ENCODE measurements at places on chromosomes 3 and 15. TPM values are rescaled to one million over a fixed set of nuclear protein-coding genes. Genes with fewer than 3 reads are reported as not detected.

KCNMB2 gene
- total RNA-seq, result 0.17 TPM

STRIT1 gene
- total RNA-seq, result not detected

IRAK2 gene
- 6.6 TPM for total RNA-seq

GOLGA8R gene
- total RNA-seq, result 1.3 TPM

PTH1R gene
- 4.3 TPM for total RNA-seq

- no peak overlapping the region for H3K4me3 ChIP-seq
- DNase-seq, result peak; percentile 90
- H3K36me3 ChIP-seq, result no peaks in the 10 kb centered on the region
- no peak overlapping the region for H3K27ac ChIP-seq
- no peaks in the 10 kb centered on the region for H3K4me1 ChIP-seq
- no peaks in the 10 kb centered on the region for H3K27me3 ChIP-seq
Measured at GRCh38 chr3:154252759-154253638, 71.3 kb downstream of the DHX36 start.

- DNase-seq, result no peak
- H3K36me3 ChIP-seq, result no peaks in the 10 kb centered on the region
- no peaks in the 10 kb centered on the region for H3K4me1 ChIP-seq
Measured at GRCh38 chr3:177944228-177944661, 592.0 kb upstream of the KCNMB2 start.

DNA sequence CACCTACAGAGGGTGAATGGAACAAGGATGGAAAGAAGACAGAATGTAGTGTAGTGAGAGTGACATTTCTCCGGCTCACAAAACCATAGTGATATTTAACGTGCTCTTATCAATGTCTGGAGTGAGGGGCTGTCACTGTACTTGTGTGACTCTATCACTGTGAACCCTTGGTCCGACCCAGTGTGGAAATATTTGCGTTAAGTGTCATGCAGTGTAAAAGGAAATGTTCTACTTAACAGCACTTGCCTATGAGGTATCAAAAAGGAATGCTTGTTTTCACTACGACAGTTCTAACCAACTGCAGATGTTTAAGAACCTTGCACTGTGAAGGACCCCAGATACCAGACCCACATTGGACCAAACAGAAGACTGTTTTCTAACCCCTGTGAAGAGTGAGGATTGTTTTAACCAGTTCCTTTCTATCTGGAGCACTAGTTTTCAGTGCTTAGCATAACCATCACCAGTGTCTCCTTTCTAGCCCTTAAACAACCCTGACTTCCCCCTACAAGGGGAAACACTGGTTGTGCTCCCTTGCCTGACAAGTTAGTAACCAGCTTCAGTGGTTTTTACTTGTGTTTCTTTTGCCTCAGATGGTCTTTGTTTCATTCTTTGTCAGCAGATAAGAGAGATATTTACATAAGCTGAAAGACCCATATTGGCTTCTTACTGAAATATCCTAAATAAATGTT lies 144.7 kb upstream of the ABHD17C start:
- peak; percentile 85 for DNase-seq
- H3K4me3 ChIP-seq, result no peak overlapping the region
- H3K4me1 ChIP-seq, result peaks cover 18% of the 10 kb centered on the region
- no peaks in the 10 kb centered on the region for H3K27me3 ChIP-seq
- peaks cover 2% of the 10 kb centered on the region for H3K36me3 ChIP-seq

DNA sequence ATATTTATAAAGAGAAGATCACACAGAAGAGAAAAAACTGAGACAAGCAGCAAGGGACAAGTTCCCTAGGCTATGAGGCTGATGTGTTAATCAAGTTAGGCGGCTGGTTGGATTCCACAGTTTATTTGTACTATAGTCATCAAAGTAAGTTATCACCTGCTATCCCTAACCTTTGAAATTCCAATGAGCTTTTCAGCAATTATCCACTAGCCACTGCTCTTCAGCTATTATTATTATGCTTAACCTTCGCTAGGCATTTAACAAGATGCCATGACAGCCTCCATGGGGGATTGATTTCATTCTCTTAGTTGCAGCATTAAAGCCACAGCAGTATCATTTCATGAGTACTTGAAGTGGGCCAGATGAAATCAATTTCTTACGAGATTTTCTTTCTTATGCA lies 699.5 kb upstream of the NAALADL2 start:
- H3K4me1 ChIP-seq, result no peaks in the 10 kb centered on the region
- no peaks in the 10 kb centered on the region for H3K36me3 ChIP-seq
- no peak overlapping the region for H3K27ac ChIP-seq
- no peak overlapping the region for H3K4me3 ChIP-seq

DNA sequence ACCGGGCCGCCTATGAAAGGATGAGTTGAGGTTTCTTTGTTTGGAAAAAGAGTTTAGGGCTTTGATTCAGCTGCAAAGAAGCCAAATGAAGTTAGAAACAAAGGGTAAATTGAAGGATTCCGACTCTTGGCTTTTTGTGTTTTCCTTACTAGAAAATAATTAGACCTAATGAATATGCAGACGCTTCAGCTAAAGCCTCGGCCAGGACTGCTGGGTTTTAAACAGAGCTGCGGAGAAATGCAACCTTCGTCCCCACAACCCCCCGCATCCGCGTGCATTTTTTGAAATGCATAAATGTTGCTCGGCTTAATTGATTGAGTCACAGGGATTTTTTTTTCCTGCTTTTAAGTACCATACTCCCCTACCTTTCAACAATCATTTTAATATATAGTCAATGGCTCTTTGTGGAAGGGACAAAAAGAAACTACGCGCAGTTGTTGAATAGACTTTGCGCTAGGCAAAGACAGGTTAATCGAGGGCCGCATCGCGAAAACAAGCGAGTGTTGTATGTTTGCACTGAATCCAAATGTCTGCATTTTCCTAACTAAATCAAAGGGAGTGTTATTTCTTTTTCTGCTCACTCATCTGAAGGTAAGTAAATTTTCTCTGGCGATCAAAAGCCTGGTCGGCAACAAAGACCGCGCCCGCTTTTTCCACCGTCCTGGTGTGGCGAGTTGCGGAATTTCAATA lies 1.3 kb upstream of the ZIC4 start:
- H3K27ac ChIP-seq, result no peak overlapping the region
- no peak for DNase-seq
- H3K4me1 ChIP-seq, result peaks cover 4% of the 10 kb centered on the region
- no peaks in the 10 kb centered on the region for H3K36me3 ChIP-seq
- peaks cover 85% of the 10 kb centered on the region for H3K27me3 ChIP-seq

DNA sequence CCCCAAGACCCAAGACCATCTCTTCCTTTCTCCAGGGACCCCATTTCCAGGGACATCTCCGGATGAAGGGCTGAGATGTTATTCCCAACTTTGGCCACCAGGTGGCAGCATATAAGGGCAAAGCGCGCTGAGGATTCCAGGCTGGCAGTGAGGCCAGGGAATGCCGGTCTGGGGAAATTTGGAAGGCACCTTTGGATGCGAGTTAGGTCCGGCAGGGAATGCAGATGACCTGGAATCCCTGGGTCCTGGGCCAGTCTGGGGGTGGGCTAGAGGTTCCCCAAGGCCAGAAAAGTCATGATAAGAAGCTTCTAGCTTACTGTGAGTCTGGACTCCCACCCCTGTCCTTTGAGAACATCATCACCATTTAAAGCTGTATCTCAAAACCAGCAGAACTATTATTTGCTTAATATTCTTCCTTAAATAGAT lies 1.6 kb upstream of the CHST13 start:
- peak; percentile 21 for DNase-seq
- H3K27me3 ChIP-seq, result peaks cover 20% of the 10 kb centered on the region
- H3K4me1 ChIP-seq, result no peaks in the 10 kb centered on the region
- H3K4me3 ChIP-seq, result no peak overlapping the region

GRCh38 chr3:133136114-133137041 lies 98.2 kb downstream of the TMEM108 start:
- no peak overlapping the region for H3K27ac ChIP-seq
- no peak overlapping the region for H3K4me3 ChIP-seq
- DNase-seq, result peak; percentile 15
- no peaks in the 10 kb centered on the region for H3K27me3 ChIP-seq

DNA sequence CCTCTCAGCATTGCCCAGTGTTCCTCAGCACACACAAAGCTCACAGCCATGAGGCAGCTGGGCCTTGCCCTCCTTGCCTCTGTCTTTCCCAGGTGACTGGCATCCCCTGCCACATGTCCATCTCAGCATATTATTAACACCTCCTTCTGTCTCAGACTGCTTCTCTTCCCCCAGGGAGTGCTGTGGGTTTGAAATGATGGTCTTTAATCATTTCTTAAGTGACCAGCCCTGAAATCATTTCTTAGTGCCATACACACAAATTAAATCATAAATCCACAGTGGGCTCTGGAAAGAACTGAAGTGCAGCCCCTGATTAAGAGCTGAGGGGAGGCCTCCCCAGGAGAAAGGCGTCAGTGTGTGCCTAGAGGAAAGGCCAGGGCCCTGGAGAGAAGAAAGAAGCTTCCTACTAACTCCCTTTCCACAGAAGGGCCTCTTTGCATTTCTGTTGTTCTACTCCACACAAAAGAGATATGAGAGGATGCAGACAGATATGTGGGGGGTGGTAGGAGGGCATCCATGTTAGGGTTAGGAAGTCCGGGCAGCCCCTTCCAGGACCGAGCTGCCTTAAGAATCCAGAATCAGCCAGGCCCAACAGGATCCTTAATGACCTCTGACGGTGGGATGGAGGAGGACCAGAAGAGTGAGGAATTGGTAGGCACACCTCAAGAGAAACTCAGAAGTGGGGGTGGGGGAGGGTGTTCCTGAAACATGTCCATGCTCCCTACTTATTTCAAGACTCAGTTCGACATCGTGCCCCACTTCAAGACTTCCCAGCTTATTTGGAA lies 290.8 kb downstream of the EPHB1 start:
- H3K36me3 ChIP-seq, result no peaks in the 10 kb centered on the region
- no peak overlapping the region for H3K27ac ChIP-seq
- no peaks in the 10 kb centered on the region for H3K4me1 ChIP-seq
- no peak overlapping the region for H3K4me3 ChIP-seq
- H3K27me3 ChIP-seq, result no peaks in the 10 kb centered on the region

GRCh38 chr3:154121701-154122551 lies 736 bp downstream of the ARHGEF26 start:
- H3K27me3 ChIP-seq, result no peaks in the 10 kb centered on the region
- H3K27ac ChIP-seq, result peak overlapping the region; percentile 46
- H3K36me3 ChIP-seq, result no peaks in the 10 kb centered on the region
- DNase-seq, result peak; percentile 39
- H3K4me1 ChIP-seq, result no peaks in the 10 kb centered on the region

- DNase-seq, result peak; percentile 64
- H3K27ac ChIP-seq, result no peak overlapping the region
- H3K27me3 ChIP-seq, result no peaks in the 10 kb centered on the region
- no peaks in the 10 kb centered on the region for H3K4me1 ChIP-seq
Measured at GRCh38 chr3:108477511-108478147, 32.8 kb downstream of the MYH15 start.

- no peak overlapping the region for H3K27ac ChIP-seq
- H3K36me3 ChIP-seq, result no peaks in the 10 kb centered on the region
- DNase-seq, result peak; percentile 70
- peaks cover 7% of the 10 kb centered on the region for H3K4me1 ChIP-seq
Measured at GRCh38 chr3:170049146-170050000, 11.6 kb downstream of the GPR160 start.

DNA sequence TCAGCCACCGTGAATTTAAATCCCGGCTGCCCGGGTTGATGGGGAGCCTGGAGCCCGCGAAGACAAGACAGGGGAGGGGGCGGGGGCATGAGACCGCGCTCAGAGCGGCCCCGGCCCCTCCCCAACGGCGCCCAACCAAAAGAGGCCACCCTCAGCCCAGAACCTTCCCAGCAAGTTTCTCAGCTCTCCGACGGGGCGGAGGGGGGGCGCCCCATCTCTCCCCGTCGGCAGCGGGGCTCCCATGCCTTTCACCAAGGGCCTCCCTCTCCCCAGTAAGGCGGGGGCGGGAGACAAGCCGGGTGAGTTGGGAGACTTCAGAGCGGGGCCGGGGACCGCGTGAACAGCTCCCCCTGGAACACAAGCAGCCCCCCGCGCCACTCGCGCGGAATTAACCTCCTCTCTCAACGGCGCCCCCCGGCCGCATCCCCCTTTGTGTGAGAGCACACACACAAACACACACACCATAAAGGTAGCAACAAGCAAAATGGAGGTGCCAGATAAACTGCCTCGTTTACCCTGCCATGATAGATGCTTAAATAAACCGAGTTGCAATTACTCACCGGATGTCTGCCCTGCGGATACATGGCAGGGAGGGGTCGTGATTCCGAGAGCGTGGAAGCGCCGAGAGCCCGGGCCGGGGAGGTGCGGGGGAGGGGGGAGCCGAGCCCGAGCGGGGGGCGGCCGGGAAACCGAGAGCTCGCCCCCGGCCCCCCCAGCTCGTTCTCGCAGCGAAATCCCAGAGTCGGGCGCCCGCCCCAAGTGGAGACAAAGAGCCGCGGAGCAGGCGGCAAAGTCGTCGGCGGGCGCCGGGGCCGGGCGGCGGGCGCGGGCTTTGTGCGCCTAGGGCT lies 1.3 kb downstream of the TLE3 start:
- H3K27ac ChIP-seq, result peak overlapping the region; percentile 80
- no peaks in the 10 kb centered on the region for H3K36me3 ChIP-seq
- peak; percentile 55 for DNase-seq
- peaks cover 22% of the 10 kb centered on the region for H3K4me1 ChIP-seq
- peak overlapping the region; percentile 89 for H3K4me3 ChIP-seq
- no peaks in the 10 kb centered on the region for H3K27me3 ChIP-seq

DNA sequence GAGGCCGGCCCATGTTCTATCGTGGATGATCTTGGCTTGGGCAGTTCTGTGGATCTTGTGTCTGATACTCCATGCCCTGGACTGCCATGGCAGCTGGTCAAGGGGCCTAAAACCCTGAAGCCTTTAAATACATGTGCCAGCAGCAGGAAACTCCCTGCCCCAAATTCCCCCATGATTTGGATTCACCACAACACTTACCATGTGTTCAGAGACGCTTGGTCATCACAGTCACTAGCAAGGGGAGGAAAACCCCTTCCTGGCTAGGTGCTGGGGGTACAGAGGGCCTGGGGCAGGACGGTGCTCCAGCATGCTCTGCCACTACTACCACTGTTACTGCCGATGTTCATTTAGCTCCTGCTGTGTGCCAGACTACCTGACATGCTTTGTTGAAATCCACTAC lies 94.4 kb downstream of the DNAJB8 start:
- H3K4me1 ChIP-seq, result no peaks in the 10 kb centered on the region
- H3K36me3 ChIP-seq, result no peaks in the 10 kb centered on the region
- H3K27ac ChIP-seq, result no peak overlapping the region
- H3K4me3 ChIP-seq, result no peak overlapping the region
- no peaks in the 10 kb centered on the region for H3K27me3 ChIP-seq
- DNase-seq, result no peak

DNA sequence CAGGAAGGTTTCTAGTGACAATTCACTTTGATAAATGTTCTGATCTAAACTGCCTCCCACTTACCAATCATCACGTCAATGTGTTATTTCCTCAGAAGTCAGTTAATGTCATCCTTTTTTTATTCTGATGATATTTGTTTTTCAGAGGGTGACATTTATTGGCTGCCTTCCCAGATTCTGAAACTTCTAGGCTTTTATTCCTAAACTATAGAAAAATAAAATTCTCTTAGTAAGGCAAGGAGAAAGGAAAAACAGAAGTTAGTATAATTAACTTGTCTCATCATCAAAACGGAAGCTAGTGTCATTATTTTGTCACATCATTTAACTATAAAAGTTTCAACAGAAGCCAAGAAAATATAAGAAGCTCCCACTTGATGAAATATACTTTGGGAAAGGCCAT lies 100.0 kb upstream of the C3orf80 start:
- no peak overlapping the region for H3K27ac ChIP-seq
- H3K36me3 ChIP-seq, result no peaks in the 10 kb centered on the region
- H3K4me1 ChIP-seq, result peaks cover 4% of the 10 kb centered on the region
- no peak overlapping the region for H3K4me3 ChIP-seq
- DNase-seq, result peak; percentile 29

GRCh38 chr3:184351511-184352148 lies 9.8 kb downstream of the CLCN2 start:
- H3K27ac ChIP-seq, result no peak overlapping the region
- H3K4me3 ChIP-seq, result no peak overlapping the region
- no peaks in the 10 kb centered on the region for H3K4me1 ChIP-seq
- peaks cover 9% of the 10 kb centered on the region for H3K36me3 ChIP-seq

GRCh38 chr3:112074006-112074405 lies 12.2 kb upstream of the C3orf52 start:
- peak; percentile 56 for DNase-seq
- no peak overlapping the region for H3K4me3 ChIP-seq
- no peak overlapping the region for H3K27ac ChIP-seq
